ENCODE measurements at places on chromosomes 7 and 10.

- DNase-seq = peak; percentile 61
These were observed 100.8 kb downstream of the C10orf90 start for GRCh38 chr10:126569513-126570244.

- no peak for DNase-seq
These were observed 250.6 kb downstream of the CALN1 start for GRCh38 chr7:72161534-72161933.

DNA sequence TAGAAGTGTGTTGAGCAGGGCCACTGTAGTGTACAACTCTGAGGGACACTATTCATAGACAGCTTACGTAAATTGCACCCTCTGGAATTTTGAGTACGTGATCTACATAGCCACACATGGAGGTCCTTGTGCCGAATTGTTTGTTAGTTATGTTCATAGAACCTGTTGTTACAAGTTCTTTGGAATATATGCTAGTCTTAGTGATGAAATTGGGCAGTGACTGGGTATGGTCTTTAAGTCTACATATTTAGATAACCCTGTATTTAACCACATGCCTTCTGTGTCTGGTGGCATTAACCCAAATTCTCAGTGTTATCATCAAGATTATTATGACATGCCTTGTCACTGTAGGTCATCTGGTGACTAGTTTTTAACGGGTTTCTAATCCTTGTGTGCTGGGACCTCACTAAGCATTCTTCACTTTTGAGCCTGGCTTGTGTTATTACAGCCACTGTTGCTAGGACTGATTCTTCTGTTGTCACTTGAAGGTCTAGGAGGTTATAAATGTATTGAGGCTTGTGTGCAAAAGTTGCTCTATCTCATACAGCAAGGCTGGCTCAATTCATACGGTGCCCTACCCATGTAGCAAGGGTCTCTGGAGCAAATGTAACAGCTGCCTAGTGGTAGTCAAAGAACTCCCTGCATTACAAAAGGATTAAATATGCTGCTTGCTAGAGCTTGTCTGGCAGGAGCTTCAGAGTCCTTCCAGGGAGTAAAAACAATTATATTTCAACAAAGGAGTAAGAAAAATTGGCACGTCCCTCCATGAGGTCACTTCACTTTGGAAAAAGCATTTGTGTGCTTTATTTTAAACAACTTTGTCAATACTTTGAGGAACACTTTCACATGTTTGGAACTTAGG lies 65.4 kb downstream of the CDK14 start:
- peak; percentile 12 for DNase-seq

DNA sequence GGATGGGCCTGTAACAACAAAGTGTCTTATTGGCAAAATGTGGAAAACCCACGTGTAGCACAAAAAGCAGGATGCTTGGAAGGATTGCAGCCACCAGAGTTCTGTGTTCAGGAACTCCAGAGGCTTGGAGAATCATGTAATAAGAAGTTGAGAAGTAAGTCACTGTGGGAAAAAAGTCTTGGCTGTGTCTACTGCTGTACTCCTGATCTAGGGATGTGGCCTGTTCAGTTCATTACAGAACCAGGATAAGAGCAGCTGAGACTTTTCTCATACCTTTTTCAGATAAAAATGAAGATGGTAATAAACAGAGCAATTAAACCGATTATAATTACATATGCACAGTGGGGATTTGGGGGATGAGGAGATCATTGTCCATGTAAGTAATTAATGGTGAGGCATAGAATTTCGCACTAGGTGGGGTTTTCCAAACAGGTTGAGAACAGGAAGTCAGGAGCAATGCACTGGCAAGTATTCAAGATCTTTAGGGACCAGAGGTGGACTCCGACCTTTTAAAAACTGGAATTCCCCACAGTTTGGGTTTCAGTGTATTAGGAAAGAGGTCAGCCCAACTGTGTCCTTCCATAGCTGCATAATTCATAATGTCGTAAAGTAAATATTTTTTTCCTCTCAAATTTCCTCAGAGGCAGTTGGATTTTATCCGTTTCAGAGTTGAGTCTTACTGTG lies 281.7 kb downstream of the FRMD4A start:
- no peak for DNase-seq

DNA sequence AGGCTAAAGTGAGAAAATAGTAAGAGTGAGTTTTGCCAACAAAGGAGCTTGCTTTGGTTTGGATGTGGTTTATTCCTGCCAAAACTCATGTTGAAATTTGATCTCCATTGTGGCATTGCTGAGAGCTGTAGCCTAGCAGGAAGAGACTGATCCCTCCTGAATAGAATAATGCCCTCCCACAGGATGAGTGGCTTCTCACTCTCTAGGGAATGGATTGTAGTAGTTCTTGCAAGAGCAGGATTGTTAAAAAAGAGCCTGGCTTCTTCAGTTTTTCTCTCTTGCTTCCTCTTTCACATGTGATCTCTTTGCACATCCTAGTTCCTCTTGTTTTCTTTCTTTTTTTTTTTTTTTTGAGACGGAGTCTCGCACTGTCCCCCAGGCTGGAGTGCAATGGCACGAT lies 34.4 kb downstream of the ASAH2 start:
- DNase-seq = peak; percentile 20

GRCh38 chr10:34612446-34612845 lies 202.7 kb downstream of the PARD3 start:
- DNase-seq = no peak

GRCh38 chr10:14742815-14743214 lies 31.9 kb downstream of the FAM107B start:
- DNase-seq = no peak

DNA sequence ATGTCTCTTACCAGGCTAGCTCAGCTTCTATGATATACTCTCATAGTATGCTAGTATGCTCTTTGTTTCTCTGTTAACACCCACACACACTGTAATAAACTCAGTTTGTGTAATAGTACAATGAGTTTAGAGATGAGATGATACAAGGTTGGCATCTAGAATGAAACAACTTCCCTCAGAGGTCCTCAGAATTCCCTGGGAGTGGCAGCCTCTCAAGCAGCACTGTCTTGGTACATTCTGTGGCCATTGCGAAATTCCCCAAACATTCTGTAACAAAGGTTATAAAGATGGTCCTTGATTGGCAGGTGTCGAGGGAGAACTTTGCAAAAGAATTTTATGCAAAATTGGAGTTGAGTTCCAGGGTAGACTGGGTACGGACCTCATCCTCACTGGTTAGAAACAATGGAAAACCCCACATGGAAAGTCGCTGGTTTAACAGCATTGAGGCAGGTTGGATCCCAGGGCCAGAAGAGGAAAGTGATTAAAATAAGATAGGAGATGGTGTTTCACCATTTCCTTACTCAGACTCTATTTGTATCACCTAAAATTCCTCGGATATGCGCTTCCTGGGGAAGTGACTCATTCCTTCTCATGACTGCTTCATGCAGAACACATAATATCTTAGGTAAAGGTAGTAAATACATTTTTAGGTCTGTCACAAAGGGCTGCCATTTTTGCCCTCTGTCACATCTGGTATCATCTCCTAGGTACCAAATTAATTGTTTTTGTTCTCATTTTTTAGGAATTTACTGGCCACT lies 657.8 kb downstream of the SORCS1 start:
- DNase-seq = no peak

DNA sequence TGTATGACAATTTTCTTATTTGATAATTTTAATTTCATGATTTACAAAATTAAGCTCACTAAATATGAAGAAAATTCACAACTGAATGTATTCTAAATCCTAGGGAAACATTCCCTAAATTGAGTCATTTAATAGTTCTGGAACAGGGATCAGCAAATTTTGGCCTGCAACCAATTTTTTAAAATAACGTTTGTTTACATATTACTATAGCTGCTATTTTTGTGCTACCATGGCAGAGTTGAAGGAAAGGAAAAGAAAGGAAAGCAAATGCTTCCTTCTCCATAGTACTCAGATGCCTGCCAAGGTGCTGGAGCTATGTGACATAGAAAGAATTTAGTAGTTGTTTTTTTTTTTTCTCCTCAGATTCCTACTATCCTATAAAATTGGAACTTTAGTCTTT lies 1307.7 kb upstream of the LRRTM3 start:
- DNase-seq = no peak

DNA sequence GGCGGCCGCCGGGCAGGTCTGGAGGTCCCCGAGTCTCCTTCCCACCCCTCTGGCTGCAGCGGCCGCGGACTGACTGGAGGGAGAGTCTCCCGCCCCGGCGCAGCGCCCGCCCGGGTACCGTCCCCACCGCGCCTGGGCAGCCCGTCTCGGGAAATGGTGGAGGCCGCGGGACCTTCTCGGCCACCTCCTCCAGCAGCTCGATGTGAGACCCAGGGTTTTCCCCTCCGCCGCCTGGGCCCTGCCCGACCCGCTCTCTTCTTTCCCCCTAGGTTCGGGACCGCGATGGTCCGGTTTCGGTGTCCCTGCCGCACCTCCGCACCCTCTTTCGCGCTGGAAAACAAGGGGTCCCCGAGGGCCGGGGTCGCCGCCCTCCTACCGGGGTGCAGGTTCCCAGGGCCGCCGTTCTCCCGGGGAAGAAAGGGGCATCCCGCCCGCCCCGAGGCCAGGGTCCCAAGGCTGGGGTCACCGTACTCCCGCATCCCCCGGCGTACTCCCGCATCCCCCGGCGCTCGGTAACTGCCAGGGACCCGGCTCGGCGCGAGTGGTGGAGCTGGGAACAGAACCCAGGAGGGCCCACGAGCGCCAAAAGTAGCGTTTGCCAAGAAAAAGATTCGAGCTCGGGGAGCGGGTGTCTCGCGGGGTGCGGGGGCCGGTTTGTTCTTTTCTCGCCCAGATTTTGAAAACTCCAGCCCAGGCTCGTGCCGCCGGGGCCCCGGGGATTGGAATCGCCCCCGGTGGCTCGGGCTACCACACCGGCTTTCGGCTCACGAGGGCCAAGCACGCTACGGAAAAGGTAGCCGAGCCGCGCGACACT lies 3.4 kb downstream of the TNRC18 start:
- no peak for DNase-seq

GRCh38 chr10:6353526-6353925 lies 150.8 kb downstream of the PFKFB3 start:
- DNase-seq = no peak

GRCh38 chr7:106425017-106425719 lies 140.4 kb upstream of the NAMPT start:
- DNase-seq = peak; percentile 99

- DNase-seq = peak; percentile 17
These were observed 739 bp downstream of the CASP7 start for GRCh38 chr10:113680190-113681111.

DNA sequence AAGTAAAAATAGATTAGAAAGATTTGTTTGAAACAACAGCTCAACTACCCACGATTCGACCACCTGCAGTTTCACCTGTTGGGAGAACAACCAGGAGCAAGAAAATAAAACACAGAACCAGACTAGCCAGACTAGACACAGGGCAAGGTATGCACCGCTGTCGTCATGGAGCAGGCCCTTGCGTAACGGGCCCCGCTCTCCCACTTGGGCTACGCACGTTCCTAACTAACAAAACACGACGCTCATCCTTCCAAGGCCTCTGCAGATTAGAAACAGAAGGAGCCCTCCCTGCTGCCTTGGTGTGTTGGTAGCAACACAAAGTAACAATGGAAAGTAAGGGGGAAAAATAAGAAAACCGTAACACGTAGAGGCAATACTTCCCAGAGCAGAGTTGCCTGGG lies 45.1 kb upstream of the ELMO1 start:
- DNase-seq = no peak

DNA sequence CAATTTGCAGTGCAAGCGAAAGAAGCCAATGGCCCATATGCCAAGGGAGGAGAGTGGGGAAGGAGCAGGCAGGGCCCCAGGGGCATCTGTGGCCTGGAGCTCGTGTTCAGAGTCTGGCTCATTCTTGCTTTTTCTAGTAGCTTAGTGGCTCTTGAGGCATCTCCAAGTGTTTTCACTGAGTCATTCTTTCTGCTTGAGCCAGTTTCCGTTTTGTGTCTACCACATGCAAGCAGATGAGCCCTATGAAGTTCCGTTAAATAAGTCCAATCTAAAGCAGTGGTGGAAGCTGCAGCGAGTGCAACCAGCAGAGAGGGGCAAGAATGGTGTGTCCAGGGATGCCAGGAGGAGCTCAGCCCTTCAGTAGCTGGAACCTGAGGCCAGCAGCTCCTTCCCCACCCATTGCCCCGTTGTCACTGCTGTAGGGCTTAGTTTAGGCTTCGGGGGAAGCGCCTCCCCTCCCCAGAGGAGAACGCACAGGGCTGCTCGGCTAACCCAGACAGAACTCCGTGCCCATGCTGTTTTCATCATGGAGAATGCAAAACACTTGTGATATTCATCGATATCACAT lies 57.4 kb upstream of the EBF3 start:
- DNase-seq = peak; percentile 82

DNA sequence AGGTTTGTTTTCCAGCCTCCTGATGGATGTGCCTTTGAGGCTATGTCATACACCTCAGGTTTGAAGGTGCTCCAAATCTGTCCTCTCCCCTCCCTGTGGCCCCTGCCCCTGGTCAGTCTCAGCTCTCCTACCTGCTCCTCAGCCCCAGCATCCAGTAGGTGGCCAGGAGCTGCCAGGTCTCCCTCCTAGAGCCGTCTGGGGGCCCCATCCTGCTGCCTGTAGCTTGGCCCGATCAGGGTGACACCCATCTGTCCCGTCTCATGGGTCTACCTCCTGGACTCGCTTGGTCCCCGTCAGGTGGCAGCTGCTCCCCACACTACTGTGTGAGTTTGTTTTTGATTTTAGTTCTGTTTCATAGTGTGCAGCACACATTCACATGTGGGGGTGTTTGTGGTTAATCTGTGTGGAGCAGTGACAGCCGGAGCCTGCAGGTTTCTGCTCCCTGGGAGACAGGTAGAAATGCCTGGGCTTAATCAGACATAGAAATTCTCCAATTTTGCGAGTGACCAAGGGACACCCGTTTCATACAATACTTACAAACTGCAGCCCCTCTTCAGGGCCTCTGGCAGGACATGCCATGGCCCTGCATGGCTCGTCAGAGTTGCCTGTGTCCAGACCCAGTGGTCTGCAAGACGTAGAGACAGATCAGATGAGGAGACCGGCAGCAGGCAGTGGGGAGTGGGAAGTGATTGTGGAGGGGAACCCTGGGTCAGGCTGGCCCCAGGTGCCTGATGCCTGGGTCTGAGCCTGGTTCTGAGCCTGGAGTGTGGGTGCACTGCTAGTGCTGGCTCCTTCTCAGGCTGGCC lies 17.1 kb downstream of the ADCY1 start:
- no peak for DNase-seq

DNA sequence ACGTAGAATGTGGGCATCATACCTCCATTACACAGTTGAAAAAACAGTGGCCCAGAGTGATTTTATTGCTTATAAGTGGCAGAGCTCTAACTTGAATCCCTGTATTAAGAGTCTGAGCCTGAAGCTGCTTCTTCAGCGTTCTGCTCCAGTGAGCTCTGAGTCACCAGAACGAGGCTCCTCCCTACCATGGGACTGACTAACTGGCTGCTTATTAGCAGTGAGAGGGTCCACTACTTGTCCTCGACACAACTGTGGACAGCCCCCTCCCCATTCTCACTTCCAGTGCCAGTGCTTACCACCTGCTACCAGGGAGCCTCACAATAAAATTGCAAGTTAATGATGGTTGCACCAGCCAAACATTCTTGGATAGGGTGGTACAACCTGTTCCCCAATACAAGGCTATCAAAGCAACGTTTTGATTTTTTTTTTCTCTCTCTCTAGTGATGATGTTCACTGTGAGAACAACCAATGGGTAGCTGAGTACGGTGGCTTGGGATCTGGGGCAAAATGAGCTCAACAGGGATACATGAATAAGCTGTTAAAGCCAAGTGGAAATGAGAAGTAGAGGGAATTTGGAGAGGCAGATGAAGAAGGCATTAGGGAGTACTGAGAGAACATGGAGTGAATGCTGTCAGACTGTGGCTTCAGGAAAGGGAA lies 2.7 kb upstream of the NRG3 start:
- no peak for DNase-seq

GRCh38 chr10:51000976-51001375 lies 73.3 kb upstream of the PRKG1 start:
- DNase-seq = no peak

- peak; percentile 84 for DNase-seq
These were observed 38.8 kb downstream of the TMEM270 start for GRCh38 chr7:73899731-73900142.
